T follicular helper cell (primary cell): ENCODE measurements at places on chromosomes 7 and 10.

DNA sequence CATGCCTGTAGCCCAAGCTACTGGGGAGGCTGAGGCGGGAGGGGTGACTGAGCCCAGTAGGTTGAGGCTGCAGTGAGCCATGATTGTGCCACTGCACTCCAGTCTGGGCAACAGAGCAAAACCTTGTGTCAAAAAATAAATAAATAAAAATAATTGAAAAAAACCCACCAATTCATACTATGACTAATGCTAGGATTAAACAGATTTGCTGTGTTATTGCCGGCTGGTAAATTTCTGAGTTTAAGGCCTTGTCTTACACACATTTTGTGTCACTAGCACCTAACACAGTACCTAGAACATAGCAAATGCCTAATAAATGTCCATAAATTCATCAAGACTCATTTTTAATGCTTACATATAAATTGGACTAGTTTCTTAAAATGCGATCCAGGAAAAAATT lies 8.7 kb downstream of the ESYT2 start:
- DNase-seq: no peak

- no peak for DNase-seq
Measured at GRCh38 chr10:48714088-48714487, 29.4 kb downstream of the WDFY4 start.

GRCh38 chr7:20038676-20039075 lies 178.5 kb downstream of the MACC1 start:
- DNase-seq: no peak

DNA sequence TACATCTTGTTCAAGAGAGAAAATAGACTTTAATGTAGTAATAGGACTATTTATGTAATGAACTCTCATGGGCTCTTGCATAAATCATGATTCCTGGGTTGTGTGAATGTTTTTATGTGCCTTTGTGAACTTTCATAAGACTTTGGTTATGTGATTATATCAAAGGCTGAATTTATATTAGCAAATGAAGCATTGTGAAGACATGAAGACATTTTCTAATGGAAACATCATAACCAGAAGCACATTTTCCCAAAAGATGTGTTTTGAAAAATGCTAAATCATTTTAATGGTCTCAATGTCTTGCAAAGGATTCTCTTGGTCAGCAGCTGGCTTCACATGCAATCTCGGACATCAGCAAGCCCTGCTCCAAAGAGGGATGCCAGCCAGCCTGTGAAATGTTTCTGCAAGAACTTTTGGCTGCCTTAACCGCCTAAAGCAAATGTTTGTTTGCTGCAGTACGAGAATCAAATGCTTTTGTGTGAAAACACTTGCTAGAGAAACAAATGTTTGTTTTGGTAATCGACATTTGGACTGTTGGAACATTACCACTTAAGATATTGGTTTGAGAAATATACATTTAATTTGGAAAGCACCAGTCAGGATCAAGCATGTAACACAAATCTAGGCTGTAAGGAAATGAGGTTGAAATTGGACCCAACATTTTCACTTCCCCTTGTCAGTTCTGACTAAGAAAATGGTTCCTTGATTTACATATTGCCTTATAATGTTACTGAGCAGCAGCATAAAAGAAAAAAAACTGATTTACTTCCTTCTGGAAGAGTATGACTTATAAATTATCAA lies 102.1 kb downstream of the RTKN2 start:
- no peak for DNase-seq

DNA sequence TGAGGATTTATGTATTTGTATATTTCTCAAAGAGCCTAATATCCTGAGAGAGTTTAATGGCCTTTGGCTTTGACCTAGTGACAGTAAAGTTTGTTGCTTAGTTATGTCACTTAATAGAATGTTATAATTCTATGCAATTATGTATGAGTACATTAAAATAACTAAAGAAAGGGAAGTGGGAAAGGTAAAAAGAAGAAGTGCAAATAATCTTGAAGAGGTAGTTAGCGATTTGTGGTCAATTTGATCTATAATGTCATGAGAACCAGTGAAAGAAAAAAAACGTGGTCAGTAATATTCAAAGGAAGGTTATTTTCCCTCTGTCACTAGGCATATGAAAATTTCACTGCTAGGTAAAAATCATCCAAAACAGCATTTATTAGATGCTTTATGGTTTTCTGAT lies 143.4 kb upstream of the LSM8 start:
- no peak for DNase-seq

GRCh38 chr7:14761510-14762296 lies 140.8 kb downstream of the DGKB start:
- DNase-seq: no peak

- DNase-seq: no peak
Measured at GRCh38 chr10:97065686-97066660, 119.8 kb downstream of the SLIT1 start.

DNA sequence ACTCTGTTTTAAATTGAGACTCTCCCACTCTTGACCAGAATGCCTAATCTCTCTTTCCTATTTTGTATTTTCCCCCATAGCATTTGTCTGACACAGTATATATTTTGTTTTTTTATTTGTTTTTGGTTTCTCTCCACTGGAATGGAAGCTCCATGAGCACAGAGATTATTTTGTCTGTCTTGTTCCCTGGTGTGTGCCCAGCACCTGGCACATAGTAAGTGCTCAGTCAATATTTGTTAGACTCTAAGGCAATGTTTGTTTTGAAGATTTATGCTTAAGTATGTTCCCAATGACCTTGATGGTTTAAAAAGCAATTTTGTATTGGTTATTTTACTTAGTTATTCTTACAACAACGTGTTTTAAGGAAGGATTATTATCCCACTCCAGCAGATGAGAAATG lies 201.8 kb downstream of the DYNC1I1 start:
- DNase-seq: no peak

DNA sequence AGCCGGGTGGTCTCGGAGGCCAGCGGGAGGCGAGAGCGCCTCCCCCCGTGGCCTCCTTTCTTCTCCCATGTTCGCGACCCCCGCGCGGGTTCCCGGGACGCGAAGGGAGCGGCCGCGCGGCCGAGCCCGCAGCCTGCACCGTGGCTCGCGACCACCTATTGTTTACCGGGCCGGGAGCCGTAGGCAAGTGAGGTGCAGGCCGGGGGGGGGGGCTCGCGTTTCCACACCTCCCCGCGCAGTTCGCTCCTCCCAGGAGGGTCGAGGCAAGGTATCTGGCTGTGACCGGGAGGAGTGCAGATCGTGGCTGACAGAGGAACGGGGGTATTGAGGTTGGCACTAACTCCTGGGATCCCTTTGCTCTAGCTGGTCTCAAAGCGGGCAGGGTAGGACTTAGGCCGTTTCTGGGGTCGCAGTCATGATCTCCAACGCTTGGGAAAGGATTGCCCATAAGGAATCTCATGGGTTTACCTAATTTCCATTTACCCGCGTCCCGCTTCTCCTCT lies 734 bp downstream of the PTPN12 start:
- DNase-seq: no peak

- DNase-seq: no peak
Measured at GRCh38 chr7:152597507-152597906, 78.4 kb downstream of the XRCC2 start.

DNA sequence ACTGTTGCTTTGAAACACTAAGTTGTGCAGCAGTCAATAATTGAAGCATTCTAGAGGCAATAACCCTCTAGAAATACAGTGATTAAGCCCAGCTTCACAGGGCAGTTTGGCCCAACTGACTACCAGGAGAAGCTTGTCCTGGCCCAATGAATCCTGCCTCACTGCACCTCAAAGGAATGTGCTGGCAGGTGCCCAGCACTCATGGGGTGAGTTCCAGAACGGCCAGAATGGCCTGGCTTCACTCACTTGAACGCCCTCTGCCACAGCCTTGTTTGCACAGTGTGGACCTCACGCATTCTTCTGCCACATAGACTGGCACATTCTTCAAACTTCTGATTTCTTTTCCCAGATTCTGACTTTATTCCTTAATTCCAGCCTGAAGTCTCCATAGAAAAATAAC lies 6.6 kb upstream of the ITIH2 start:
- DNase-seq: no peak

DNA sequence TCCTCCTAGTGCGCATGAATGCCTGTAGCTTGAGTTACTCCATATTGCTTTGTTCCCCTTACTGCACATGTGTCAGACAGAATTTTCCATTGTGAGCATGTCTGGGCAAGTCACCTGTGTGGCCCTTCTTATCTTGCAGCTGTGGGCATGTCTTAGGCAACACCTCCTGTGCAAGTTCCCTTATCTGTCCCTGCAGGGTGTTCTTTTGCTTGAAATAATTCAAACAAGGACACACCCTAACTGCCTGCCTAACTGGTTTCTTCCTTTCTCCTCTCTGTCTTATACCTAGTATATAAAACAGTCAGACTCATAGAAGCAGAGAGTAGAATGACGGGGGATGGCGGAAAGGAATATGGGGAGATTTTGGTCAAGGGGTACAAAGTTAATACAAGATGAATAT lies 421.1 kb upstream of the SORCS1 start:
- DNase-seq: no peak

DNA sequence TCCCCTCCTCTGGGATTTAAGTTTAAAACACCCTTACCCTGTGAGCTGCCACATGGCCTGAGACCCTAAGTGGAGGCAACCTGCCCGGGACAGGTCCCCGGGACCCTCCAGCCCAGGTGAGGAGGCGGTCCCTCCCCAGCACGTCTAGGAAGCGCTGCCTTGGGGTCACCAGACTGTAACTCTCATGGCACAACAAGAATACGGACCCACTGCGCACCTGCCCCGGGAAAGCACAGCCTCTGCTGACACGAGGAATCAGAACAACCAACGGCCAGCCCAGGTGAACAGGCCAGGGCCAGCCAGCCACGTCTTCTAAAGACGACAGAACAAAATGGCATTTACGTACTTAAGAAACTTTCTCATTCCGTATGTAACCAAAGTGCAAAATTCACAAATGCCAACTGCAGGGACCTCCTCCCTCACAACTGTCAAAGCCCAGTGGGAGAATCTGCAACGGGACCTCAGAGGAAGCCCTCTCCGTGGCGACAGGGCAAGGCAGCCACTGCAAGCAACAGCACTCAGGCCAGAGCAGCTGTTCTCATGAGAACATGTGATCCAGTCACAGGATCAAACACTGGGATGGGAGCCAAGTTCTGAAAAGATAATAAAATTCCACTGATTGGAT lies 208.4 kb downstream of the DIP2C start:
- DNase-seq: no peak

GRCh38 chr7:95056901-95057300 lies 149.5 kb downstream of the PPP1R9A start:
- DNase-seq: no peak

DNA sequence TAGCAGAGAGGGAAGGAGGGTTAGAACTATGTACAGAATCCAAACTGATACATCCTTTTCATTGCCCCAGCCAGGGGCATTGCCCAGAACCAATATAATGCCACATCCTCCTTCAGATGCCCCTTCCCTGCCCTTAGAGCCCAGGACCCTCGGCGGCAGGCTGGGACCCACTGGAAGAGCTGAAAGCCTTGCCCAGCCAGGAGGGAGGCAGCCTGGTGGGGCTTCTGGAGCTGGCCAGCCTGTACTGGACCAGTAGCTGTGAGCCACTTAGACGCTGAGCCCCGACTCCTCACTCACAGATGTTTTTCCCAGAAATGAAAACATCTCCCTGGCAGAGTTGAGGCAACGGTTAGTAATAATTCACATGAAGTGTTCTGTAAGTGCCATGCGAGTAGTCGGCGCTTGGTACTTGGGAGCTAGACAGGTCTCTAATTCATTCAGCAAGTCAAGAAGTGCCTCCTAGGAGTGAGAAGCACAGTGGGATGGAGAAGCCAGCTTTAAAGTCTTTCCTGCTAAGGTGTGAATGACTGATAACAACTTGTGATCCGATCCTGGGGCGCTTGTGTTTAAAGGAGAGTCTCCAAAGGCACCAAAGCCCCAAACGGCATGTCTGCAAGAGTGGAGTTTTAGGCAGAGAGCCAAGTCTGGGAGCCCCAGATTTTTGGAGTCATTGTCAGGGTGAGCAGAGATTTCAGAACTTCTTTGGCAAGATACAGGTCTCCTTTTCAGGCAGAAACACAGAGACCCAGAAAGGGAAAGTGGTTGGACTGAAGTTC lies 9.8 kb downstream of the VSIR start:
- no peak for DNase-seq

DNA sequence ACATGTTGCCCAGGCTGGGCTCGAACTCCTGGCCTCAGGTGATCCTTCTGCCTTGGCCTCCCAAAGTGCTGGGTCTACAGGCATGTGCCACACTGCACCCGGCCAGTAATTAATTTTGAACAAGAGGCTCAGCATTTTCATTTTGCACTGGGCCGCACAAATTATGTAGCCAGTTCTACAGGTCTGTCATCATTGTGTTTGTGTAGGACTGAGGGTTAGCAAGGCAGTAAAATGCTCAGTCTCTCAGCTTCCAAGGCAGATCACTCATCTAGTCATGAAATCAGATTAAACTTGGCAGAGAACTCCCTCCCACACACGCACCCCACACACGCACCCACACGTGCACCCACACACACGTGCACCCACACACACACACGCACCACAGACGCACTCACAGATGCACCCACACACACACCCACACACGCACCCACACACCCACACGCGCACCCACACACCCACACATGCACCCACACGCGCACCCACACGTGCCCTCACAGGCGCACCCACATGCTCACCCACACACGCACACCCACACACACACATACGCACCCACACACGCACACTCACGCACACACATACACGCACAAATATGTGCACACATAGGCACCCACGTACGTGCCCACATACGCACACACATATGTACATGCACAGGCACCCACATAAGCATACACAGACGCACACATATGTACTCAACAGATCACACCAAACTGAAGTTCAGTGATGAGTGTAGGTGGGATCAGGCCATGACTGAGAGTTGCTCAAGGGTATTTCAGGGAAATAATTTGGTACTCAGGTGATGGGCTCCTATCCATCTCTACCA lies 27.8 kb upstream of the PROSER2 start:
- DNase-seq: no peak

DNA sequence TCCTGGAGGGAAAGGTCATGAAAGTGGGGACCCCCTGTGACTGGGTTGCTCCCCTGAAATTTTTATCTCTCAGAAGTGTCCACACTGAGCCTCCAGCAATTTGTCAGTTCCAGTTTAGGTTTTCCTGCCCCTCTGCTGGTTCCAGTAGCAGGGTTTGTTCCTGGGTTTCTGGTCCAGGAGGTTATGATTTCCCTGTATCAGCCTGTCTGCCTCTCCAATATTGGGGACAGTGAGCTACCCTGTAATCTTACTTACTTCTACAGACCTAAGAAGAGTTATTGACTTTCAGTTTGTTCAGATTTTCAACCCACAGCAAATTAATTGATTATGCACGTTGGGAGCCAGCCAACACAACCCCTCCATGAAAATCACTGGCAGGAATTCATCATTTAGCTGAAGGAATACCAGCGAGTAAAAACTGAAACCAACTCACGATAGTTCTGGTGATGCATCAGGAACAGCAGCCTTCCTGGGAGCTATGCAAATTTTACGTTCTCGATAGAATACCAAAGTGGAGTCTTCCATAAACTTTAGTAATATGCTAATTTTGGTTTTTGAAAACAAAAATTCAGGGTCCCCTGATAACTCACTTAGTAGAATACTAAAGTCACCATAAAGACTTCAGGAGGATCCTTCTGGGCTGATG lies 31.3 kb upstream of the IL15RA start:
- DNase-seq: no peak
